Fibroblast of skin of left biceps (primary cell): ENCODE measurements at places on chromosomes 1 and 21.

DNA sequence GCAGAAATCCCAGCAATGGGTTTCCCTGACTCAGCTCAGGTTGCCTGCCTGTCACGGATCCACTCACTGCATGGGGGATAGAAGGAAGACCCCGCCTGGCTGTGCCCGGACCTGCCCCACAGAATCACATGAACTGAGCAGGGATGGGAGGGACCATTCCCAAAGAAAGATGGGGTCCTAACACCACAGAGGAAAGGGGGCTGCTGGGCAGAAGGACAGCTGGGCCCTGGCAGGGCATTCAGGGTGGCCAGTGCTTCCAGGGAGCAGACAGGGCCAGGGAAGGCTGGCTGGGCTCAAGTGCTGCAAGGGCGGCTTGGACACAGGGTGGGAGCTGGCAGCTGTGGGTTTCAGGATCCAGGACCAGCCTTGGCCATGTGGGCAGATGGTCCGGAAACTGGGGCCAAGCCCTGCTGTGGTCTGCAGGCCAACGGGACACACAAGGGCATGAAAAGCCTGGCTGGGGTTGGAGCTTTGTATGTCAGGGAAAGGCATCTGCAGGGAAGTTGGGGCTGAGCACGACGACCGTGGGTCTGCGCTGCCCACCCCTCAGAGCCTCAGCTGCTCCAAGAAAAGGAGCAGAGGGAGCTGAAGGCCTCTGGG lies 723.9 kb downstream of the PTPRU start:
- no peak for DNase-seq

DNA sequence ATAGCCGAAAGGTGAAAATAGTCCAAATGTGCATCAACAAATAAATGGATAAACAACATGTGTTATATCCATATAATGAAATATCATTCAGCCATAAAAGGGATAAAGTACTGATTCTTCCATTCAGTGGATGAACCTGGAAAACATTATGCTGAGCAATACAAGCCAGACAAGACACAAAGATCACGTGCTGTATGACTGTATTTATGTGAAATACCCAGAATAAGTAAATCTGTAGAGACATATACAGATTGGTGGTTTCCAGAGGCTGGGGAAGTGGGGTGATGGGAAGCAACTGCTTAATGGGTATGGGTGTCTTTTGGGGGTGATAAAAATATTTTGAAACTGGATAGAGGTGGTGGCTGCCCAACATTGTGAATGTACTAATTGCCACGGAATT lies 13.3 kb upstream of the GSTM4 start:
- DNase-seq, result no peak

GRCh38 chr1:30801771-30802198 lies 44.2 kb upstream of the LAPTM5 start:
- DNase-seq, result no peak

DNA sequence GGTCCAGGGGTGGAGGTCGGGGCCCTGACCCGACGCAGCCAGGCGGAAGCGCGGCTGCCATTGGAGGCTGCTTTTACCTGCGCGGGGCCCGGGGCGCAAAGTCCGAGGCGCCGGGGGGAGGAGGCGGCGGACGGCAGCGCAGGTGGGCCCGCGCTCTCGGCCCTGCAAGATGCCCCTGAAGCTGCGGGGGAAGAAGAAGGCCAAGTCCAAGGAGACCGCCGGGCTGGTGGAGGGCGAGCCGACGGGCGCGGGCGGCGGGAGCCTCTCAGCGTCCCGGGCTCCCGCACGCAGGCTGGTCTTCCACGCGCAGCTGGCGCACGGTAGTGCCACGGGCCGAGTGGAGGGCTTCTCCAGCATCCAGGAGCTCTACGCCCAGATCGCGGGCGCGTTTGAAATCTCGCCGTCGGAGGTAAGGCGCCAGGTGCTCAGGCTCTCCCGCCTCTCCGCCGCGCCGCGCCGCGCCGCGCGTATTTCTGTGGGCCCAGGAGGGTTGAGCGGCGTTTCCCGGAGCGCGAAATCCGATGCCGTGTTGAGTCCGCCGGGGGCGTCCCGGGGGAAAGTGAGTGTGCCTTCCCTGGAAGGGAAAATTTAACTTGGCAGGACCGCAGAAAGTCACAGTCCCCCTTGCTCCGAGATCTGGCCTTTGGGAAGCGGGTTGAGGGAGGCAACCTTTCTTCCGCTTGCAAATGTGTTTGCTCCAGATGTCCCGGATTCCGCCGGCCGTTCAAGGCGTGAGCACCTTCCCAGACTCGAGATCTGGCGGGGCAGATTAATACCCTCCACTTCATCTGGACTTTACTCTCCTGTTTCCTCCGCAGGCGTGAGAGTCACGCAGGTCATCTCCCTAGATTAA lies at the start of gene GIPC2:
TSS of gene GIPC2 (plus strand) at position 41 of the 853 bp plus-strand sequence. CDS start at position 170, 129 bp downstream.
- no peak for DNase-seq

GRCh38 chr1:38208716-38209632 lies 162.4 kb upstream of the POU3F1 start:
- DNase-seq, result no peak

DNA sequence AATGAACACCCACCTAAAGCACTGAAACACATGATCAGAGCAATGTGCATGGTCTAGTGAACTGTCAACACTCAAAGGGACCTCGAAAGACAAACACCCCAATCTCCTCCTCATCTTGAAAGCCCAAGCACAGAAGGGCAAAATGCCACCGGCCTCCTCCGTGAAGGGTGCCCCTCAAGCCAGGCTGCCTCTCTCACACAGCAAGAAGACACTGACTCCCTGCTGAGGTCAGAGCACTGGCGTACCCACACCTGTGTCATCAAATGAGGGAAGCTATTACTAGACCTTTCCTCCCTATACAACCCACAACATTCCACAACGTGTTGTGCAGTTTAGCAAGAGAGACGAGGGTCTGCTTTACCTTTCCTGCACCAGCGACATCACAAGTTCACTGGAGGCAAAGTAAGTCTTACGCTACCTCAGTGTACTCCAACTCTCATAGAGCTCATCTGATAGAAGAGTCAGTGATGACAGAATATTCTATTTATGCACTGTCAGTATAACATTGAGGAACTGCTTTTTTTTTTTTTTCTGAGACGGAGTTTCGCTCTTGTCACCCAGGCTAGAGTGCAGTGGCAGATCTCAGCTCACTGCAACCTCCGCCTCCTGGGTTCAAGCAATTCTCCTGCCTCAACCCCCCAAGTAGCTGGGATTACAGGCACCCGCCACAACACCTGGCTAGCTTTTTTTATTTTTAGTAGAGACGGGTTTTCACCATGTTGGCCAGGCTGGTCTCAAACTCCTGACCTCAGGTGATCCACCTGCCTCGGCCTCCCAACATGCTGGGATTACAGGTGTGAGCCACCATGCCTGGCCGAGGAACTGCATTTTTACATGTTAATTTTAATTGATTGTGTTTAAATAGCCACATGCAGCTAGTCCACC lies 3.3 kb downstream of the SH3BP5L start:
- DNase-seq, result no peak

DNA sequence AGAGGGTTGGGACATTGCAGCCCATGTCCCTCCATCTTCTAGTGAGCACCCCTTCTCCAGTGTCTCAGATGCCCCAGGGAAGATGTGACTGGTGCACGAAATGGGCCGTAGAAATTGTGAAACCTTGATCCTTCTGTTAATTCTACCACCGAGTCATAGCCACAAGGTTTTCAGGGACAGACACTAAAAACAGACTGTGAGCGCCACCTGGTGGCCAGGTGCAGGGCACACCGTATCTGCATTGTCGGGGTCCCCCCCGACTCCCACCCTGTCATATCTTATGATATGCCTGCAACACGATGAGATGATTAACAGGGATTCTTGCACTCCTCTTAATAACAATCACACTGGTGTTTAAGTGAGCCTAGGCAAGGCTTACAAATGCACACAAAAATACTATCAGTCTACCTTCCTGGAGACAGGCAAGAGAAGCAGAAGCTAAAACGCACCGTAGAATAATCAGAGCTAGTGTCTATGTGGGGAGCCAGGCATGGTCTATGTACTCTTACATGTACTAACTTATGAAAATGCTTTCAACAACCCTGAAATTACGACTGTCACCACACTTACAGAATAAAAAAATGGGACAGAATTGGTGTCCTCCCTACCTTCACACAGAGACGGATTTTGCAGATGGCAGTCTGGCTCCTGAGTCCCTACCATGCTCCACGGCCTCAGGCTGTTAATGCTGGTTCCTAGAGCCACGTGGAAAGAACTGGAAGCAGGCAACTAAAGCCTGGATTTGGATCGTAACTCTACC lies 57.9 kb downstream of the FHAD1 start:
- DNase-seq, result no peak

DNA sequence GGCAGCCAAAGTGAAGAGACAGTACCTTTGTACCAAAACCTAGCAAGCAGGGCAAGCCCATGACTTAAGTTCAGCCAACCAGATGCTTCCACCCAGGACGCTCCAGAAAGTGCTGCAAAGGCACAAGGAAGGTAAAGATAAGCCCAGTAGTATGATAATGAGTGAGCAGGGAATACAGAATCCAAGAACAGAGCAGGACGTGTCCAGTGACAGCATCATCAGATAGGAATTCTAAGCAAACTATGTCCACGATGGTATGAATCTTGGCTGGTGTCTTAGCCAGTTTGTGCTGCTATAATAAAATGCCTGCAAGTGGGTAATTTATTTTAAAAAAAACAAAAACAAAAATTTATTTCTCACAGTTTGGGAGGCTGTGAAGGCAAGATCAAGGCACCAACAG lies 13.6 kb downstream of the GJA4 start:
- no peak for DNase-seq

DNA sequence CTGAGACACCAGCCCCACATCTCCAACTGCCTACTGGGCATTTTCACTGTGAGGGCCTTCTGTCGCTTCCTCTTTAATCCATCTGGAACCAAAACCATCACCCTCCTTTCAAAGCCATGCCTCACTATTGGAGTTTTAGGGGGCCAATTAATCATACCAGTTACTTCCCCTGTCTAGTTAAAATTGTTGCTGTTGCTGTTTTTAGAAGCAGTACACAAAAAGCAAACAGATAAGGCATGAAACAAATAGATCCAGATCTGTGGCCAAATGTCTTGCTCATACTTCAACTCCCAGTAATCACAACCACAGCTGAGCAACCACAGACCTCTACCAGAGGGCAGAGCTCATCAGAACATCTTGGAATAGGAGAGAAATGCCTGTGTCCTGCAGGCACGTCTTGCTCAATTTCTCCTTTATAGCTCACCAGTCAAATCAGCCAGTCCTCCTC lies 133.8 kb upstream of the C1orf105 start:
- peak; percentile 69 for DNase-seq
